ENCODE measurements at places on chromosomes 12 and 14. TPM values are rescaled to one million over a fixed set of nuclear protein-coding genes. Genes with fewer than 3 reads are reported as not detected.

SIX1 gene
- total RNA-seq: 7.7 TPM

SLC25A21 gene
- total RNA-seq: 0.82 TPM

BIN2 gene
- not detected for total RNA-seq

PPM1H gene
- total RNA-seq: 3.0 TPM

OR6C4 gene
- total RNA-seq: not detected

TEAD4 gene
- total RNA-seq: 38.1 TPM

SRRM4 gene
- total RNA-seq: not detected

KRT79 gene
- 0.34 TPM for total RNA-seq

MYRFL gene
- not detected for total RNA-seq

KRT6A gene
- total RNA-seq: not detected

MYO1H gene
- not detected for total RNA-seq

C12orf56 gene
- total RNA-seq: 0.29 TPM

UBE2N gene
- total RNA-seq: 178 TPM

TUNAR gene
- total RNA-seq: not detected

PPP4R4 gene
- total RNA-seq: 9.5 TPM

HOXC10 gene
- 15.5 TPM for total RNA-seq

PPP2R5E gene
- total RNA-seq: 7.2 TPM

A2M gene
- total RNA-seq: 0.85 TPM

SPTB gene
- total RNA-seq: 1.9 TPM

RAB3IP gene
- 20.2 TPM for total RNA-seq

RBP5 gene
- not detected for total RNA-seq

CCDC175 gene
- not detected for total RNA-seq

CNTN1 gene
- 0.34 TPM for total RNA-seq

C12orf75 gene
- 64.4 TPM for total RNA-seq
